ENCODE measurements at places on chromosomes 3 and 15.

DNA sequence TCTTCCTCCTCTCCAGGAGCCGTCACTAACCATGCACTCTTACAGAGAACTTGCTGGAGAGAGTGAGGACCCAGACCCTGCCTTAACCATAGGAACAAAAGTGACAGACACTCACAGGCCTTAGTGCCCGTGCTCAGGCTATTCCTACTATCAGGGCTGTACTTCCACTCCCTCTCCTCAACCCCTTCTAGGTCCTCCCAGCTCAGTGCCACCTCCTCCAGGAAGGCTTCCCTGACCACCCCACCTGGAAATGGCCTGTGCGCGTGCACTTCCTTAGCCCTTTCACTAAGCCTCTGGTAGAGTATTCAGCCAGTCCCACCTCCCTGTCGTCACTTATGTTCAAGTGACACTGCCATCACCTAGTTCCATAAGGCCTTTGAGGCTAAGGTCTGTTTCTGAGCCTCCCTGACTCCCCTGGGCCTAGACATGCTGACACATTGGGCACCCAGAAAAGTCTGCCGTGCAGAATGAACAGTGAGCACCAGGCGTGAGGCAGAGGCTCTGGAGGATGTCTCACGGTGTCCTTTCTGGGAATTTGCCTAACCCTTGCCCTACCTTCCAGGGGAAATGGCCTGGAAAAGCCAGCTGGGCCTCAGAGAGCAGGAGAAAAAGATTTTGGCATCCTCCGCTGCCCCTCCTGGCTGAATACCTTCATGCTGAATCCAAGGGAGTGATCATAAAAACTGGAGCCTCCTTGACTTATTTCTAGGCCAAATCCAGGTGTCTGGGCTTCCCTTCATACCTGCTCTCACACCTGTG lies 108.6 kb upstream of the SMAD3 start:
- DNase-seq, result no peak

DNA sequence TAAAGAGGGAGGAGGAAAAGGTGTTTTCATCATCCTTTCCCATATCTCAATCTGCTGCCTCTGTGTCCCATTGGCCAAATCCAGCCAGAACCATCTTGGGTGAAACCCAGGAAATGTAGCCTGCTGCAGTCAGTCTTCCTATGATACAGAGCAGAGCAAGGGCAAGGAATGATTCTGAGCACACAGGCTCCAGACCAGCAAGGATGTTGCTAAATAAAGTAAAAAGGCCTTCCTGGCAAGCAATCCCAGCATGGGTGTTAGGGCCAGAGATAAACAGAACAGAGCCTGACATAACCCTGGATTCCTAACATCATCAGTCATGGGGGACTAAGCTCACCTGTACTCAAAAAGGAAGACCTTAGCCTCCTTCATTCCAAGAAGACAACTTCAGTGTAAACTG lies 90.7 kb upstream of the AGTR1 start:
- DNase-seq, result no peak

GRCh38 chr15:58243070-58243469 lies 104.9 kb downstream of the AQP9 start:
- no peak for DNase-seq

- DNase-seq, result no peak
These were observed 16.0 kb downstream of the CMSS1 start for GRCh38 chr3:99833617-99834205.

- DNase-seq, result no peak
These were observed 8.3 kb downstream of the CCDC80 start for GRCh38 chr3:112632596-112632995.

- no peak for DNase-seq
These were observed 30.1 kb downstream of the GOLGB1 start for GRCh38 chr3:121719423-121719822.

DNA sequence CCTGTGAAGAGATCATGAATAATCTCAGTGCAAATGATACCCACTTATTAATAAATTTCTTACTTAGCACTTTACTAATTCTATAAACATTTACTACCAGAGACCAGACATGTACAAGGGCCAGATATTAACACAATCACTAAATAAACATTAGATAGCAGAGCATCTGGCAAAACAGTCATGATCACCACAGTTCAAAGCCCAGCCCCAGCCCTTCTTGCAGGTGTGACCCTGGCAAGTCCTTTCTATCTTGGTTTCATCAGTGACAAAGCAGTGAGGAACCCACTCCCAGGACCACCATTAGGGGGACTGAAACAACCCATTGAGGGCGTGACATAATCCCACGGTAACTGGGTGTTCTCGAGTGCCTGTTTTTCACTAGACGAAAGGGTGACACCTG lies 11.6 kb downstream of the ZXDC start:
- DNase-seq, result no peak

DNA sequence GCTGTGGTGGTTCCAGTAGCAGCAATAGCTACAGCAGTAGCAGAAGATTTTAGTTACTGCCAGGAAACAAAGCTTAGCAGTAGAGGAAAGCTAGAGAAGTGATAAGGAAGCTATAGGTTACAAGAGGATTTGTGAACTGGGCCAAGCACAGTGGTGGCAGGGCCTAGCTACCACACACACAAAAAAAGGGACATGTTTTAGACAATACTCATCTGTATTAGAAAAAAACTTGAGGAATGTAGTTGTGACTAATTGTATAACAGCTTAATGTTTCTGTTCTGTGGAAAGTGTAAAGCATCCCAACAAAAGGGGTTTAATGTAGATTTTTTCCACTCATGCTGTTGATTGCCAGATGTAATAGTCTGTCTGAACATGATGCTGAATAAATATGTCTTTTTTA lies 29.9 kb upstream of the PFN2 start:
- no peak for DNase-seq

- DNase-seq, result no peak
These were observed 15.7 kb upstream of the CFAP161 start for GRCh38 chr15:81118361-81118760.

DNA sequence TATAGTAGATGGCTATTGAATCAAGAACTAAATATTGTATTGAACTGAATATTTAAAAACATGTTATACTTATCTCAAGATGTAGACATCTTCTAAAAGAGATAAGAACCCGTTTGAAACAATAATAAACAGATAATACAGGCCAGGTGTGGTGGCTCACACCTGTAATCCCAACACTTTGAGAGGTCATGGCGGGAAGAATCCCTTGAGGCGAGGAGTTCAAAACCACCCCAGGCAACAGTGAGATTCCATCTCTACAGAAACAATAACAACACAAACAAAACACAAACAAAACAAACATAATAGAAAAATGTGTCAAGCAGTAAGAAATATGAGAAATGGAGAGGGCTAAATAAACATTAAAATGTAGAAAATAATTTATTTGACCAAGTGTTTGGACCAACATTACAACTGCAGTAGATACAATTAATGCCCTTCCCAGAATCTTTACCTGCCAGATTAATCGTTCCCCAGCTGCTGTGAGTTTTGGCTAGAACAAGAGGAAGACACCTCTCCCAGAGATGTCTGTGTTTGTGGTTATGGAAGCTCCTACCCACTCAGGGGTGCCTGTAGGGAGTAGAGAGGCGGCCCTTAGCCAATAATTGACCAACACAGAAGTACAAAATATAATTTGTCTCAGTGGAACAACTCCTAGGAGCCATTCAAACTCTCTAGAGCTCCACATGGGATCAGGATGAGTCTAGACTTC lies 111.9 kb upstream of the AGTR1 start:
- DNase-seq, result no peak

DNA sequence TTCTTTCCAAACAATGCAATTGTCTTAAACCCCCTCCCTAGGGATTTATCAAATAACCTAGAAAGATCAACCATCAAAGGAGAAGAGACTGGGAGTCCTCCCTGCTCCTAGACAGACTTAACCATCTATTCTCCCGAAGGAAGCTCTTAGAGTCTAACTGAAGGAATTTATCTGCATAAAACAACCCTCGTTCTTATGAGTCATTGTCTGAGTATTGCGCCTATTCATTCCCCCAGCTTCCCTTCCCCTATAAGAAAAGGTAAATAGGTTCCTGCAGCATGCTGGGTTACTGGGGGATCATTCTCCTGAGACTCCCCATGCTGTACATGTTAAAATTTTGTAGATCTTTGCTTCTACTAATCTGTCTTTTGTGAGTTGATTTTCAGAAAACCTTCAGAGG lies 412.7 kb downstream of the OCA2 start:
- DNase-seq, result no peak

GRCh38 chr15:36778531-36778930 lies 199.1 kb downstream of the CDIN1 start:
- no peak for DNase-seq

GRCh38 chr3:197682713-197683112 lies 54.0 kb downstream of the RUBCN start:
- DNase-seq, result no peak

DNA sequence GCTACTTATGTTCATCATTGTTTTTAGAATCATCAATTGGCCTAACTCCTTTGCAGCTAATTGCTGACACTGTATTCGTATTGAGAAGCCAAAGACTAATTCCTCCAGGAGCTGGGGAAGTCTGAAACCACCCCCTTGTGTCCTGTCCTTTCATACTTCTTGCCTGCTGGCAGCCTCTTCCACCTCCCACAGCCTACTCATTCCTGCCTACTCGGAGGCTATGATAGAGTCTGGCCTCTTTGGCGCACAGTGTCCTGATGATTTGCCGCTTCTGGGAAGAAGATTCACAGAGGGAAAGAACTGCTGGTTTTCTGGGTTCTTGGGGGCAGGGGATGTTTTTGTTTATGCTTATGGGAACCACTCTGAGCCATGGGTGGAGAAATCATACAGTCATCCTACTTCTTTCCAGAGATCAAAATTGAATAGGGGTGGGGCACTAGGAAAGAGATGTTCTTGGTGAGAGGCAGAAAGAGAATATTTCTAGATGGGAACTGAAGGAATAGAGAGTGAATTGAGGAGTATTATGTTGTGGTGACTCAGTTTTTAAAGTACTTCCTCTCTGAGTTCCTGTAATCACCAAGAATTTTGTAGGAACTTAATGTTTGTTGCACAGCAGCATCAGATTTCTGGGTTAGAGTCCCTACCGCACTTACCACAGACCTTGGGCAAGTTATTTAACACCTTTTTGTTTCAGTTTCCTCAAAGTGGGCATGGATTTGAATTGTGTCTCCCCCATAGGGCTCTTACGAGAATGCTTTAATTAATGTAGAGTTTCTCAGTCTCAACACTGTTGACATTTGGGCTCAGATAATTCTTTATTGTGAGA lies 22.1 kb upstream of the SCAANT1 start:
- DNase-seq, result no peak

- DNase-seq, result no peak
These were observed 172.8 kb upstream of the ICE2 start for GRCh38 chr15:60651734-60652141.
